ENCODE measurements at places on chromosomes 16 and 17.

- no peak for DNase-seq
Measured at GRCh38 chr16:66152181-66152580, 214.3 kb upstream of the CDH5 start.

GRCh38 chr16:51002881-51003490, 148.1 kb downstream of the SALL1 start:
- no peak for DNase-seq

GRCh38 chr16:30470632-30470995, 1.9 kb upstream of the ITGAL start:
- no peak for DNase-seq

DNA sequence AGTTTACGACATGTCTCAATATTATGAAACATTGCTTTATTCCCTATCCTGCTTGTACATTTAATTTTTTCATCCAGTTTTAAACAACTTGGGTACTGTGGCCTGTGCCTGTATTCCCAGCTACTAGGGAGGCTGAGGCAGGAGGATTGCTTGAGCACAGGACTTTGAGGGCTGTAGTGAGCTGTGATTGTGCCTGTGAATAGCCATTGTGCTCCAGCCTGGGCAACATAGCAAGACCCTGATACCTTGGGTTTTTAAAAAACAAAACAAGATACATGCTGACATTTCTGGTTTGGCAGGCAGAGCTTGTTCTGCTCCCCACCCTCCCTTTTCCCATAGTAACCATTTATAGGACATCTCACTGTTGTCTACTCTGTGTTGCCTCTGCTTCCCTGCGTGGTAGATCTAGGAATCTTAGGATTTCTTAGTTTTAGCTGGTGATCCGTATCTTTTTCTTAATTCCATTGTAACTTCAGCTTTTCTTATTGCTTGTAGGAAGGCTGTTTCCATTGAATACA, 35.6 kb downstream of the TENT4B start:
- no peak for DNase-seq

GRCh38 chr17:2102931-2103809, 48.3 kb downstream of the HIC1 start:
- no peak for DNase-seq

GRCh38 chr16:73185737-73186136, 137.8 kb upstream of the ZFHX3 start:
- no peak for DNase-seq

Measured in NCI-H1694 (cell line).